ENCODE measurements at places on chromosomes 5 and 9. TPM values are rescaled to one million over a fixed set of nuclear protein-coding genes. Genes with fewer than 3 reads are reported as not detected.

Gene CYLC2
- not detected for total RNA-seq

GRCh38 chr5:380701-381309 lies 59.3 kb downstream of the AHRR start:
- DNase-seq: no peak

- DNase-seq: peak; percentile 9
Observed at GRCh38 chr5:97840643-97841042, 657.6 kb upstream of the RIOK2 start.

DNA sequence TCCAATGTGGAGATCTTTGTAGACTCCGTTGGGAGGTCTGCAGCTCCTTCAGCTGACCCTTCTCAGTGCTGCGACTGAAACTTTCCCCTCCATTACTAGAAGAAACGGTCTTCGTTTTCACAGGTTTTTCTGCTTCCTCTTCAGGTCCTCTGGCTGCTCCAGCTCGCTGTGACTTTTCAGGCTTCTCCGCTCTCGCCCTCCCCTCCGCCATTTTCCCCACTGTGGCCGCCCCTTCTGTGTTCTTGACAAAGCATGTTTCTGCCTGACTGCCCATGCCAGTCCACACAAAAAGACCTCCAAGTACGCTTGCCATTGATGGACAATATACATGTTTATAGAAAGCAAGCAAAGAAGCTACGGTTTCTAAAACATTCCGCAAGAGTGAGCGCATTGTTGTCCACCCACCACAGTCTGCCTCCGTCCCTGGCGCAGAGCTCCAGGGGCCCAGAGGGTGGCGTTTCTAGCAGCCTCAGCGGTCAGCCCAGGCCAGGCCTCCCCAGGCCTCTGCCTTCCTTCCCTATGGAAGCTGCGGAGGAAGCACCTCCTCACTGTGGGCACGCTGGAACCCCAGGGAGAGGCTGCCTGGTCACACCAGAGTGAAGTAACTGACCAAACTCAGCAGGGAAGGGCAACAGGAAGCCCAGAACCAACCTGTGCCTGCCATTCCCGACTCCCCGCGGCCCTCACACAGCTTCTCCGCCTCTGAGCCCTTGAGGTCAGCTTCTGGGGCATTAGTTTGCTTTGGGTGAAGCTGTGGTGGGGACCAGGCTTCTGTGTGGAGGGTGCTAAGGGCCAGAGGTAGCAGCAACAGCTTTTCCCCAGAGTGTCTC lies 19.9 kb upstream of the S1PR3 start:
- no peak for DNase-seq

DNA sequence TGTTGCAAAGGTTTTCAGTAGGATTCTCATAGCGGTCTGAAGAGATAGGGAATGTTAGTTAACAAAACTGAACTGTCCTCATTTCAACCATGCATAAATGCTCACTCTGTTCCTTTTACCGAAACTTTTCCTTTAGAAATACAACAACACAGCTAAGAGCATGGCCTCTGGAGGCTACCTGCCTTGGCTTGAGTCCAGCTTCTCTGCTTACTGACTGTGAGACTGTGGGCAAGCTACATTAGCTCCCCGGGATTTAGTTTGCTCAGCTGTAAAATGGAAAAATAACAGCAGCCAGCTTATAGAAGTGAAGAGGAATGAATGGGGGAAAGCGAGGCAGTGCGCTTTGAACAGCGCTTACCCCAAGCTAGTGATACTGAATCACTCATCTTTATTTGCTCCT lies 507.9 kb upstream of the DAP start:
- no peak for DNase-seq

DNA sequence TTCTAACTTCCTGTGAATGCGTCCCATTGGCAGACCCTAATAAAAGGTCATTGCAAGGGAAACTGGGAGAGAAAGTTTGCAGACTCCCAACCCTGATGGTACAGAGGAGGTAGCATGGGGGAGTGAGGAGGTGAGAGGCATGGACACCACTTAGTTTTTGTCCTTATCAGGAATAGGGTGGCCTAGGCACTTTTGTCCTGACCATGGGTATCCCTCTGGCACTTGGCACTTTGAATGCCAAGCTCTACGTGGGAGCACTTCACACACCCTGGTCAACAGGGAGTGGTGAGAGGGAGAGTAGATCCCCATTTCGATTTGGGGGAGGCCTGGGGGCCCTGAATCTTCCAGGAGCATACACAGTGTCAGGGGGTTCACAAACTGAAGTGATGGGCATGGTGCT lies 75.6 kb upstream of the SH3PXD2B start:
- DNase-seq: no peak

GRCh38 chr9:130780865-130781504 lies 54.1 kb upstream of the ABL1 start:
- peak; percentile 96 for DNase-seq

Gene LCN15
- total RNA-seq: not detected

DNA sequence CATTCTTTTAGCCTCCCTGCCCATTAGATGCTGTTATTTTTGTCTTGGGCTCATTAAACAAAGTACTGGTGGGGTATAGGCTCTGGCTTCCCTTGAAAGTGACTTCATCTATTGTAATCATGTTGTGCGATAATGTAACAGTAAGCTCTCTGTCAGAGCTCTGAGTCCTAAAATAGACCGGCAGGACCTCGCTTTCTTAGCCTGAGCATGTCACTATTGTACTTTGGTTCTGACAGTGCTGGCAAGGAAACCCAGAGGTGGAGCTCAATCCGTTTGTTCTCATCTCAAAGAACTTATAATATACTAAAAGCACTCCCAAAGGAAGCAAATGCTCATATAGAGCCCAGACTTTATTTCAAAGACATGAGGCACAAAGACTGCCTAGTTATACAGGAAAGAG lies 339.1 kb upstream of the CCNH start:
- DNase-seq: no peak

Gene CDH6
- total RNA-seq: not detected

GRCh38 chr5:61450493-61451279 lies 118.6 kb downstream of the ZSWIM6 start:
- DNase-seq: peak; percentile 72

- no peak for DNase-seq
Observed at GRCh38 chr9:115849679-115850412, 303.7 kb upstream of the PAPPA start.

Gene SPAAR
- total RNA-seq: 0.72 TPM

- DNase-seq: no peak
Observed at GRCh38 chr5:147671365-147671764, 111.2 kb downstream of the JAKMIP2 start.

Gene CDC42SE2
- total RNA-seq: 71.0 TPM

- no peak for DNase-seq
Observed at GRCh38 chr5:40801771-40802562, 3.8 kb upstream of the PRKAA1 start.

Gene PDE8B
- not detected for total RNA-seq

Gene MCIDAS
- 1.8 TPM for total RNA-seq

DNA sequence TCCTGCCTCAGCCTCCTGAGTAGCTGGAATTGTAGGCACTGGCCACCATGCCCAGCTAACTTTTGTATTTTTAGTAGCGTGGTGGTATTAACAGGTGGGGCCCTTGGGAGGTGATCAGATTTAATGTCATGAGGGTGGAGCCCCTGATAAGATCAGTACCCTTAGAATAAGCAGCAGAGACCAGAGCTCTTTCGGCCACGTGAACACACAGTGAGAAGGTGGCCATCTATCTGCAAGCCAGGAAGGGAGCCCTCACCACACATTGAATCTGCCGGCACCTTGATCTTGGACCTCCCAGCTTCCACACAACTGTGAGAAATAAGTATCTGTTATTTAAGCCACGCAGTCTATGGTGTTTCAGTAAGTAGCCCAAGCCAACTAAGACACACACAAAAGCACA lies 22.5 kb downstream of the TBC1D2 start:
- DNase-seq: no peak

- DNase-seq: no peak
Observed at GRCh38 chr9:24582146-24583126, 36.7 kb upstream of the IZUMO3 start.

- no peak for DNase-seq
Observed at GRCh38 chr9:2697492-2697891, 19.8 kb upstream of the KCNV2 start.

DNA sequence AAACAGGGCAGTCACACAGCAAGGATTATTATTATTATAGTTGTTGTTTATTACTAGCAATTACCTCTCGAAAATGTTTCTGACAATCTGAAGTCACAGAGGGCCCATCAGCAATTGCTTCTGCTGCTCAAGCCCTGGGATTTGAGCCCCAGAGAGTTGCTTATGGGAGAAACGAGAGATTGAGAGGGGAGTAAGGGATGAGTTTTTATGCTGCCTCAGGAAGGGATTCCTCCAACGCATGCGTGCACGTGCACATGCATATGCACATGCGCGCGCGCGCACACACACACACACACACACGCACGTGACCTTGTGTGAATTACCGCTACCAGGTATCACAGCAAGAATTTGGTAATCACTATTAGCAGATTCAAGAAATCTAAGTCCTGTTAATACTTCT lies 189.2 kb upstream of the TBC1D2 start:
- DNase-seq: no peak

Gene PHPT1
- total RNA-seq: 173 TPM

GRCh38 chr9:20632705-20633104 lies 10.4 kb upstream of the MLLT3 start:
- no peak for DNase-seq

GRCh38 chr9:22514871-22515270 lies 68.2 kb downstream of the DMRTA1 start:
- no peak for DNase-seq

DNA sequence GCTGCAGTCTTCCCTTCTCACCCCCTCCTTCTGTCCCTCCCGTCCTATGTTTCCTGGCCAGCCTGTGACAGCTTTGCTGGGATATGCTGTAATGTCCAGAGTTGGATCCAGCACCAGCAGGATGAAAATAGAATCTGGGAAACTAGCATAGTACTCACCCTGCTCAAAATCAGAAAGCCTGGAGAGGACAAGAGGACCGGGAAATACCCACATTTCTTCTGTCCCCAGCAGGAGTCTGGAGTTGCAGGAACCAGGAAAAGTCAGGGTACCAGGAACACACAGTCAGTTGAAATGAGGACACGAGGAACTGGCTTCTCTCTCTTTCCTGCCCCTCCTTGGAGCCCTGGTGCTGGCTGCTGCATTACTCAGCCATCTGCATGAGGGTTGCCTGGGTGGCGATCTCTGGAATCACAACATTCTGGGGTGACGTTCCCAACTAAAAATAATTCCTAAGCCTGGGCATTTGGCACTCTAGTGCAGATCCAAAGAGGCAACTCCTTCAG lies 59.6 kb upstream of the NFIL3 start:
- DNase-seq: no peak

Gene PCDHA5
- 0.22 TPM for total RNA-seq

Gene SHROOM1
- total RNA-seq: 22.7 TPM

DNA sequence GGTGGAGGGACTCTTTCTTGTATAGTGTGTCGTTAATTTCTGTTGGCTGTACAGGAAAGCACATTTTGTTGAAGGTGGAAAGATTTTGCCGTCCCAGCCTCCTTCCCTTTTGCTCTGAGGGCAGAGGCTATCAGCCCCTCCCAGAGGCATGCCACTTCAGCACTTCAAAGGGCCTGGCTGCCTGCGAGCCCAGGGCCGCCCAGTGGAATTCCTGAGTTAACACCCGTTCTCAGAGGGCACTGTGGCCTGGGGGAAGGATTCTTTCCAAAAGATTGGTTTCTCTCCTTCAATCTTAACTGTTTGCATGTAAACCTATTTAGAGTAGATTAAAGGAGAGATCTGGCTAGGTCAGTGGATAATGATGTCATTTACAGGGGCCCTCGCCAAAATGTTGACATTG lies 238.6 kb downstream of the FANCC start:
- no peak for DNase-seq

DNA sequence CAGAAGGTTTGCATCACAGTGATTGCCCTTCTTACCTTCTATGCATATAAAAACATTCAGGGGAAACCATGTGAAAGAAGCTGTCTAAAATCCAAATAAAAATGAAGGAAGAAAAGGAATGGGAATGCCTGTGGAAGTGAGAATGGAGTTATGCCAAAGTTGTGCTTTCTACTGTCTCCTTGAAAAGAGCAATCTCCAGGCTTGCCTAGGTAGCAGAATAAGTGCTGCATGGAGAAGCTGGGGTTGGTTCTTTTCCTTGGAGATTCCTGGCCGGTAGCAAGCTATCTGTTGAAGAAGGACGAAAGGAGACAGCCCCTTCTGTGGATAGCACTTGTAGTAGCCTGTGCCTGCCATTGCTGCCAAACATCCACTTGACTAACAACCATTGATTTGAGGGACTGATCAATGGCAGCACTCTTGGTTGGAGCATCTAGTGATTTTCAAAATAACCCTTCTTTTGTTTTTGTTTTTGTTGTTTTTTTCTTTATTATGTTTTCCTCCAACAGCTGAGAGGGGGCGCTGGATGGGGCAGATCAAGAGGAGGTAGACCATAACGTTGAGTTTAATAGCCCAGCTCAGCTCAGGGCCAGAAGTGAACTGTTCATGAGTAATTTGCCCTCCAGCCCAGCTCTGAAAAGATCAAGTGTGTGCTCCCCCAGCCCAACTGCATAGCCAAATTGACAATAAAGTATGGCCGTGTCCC lies 1.6 kb downstream of the PLCXD3 start:
- DNase-seq: no peak

GRCh38 chr5:51389577-51390463 lies 6.6 kb downstream of the ISL1 start:
- DNase-seq: no peak

DNA sequence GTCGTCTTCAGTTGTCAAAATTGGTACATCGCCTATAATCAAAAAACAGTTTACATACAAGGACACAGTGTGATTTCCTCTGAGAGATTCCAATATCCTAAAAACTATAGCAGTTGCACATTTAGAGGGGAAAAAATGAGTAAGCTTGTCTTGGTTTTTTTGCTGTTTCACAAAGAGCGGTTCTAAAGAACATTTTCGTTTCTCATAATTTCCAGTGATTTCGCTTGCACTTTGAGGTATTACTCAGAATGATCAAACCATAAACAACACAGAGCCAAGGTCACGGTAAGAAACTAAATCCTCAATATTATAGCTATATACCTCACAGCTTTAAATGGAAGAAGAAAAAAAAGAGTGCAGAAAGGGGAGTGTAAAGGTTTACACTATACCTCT lies 861 bp downstream of the MTX3 start:
- DNase-seq: no peak

- no peak for DNase-seq
Observed at GRCh38 chr5:45795458-45795857, 99.3 kb upstream of the HCN1 start.

DNA sequence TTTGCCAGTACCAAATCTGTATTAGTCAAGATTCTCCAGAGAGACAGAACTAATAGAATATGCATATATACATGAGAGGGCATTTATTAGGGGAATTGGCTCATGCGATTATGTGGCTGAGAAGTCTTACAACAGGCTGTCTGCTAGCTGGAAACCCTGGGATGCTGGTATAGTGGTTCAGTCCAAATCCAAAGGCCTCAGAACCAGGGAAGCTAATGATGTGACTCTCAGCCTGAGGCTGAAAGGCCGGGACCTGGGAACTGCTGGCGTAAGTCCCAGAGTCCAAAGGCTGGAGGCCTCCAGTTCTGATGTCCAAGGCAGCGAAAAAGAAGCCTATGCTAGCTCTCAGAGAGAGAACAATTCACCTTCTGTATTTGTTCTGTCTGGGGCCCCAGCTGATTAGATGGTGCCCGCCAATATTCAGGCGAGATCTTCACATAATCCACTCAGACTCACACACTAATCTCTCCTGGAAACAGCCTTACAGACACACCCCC lies 84.1 kb downstream of the KIAA1958 start:
- no peak for DNase-seq

- DNase-seq: no peak
Observed at GRCh38 chr5:110032376-110032775, 342.6 kb downstream of the MAN2A1 start.

Gene ANKRD34B
- total RNA-seq: not detected

Gene SVEP1
- 9.9 TPM for total RNA-seq

Gene ZCCHC10
- total RNA-seq: 35.0 TPM

- no peak for DNase-seq
Observed at GRCh38 chr5:44942524-44943001, 133.8 kb downstream of the MRPS30 start.

GRCh38 chr9:138014563-138014945 lies 137.0 kb downstream of the CACNA1B start:
- no peak for DNase-seq
